Fibroblast of skin of abdomen (primary cell): ENCODE measurements at places on chromosomes 11 and 22.

GRCh38 chr11:101825531-101825930, 89.3 kb upstream of the CEP126 start:
- DNase-seq, result no peak

- no peak for DNase-seq
These were observed 352.9 kb downstream of the CTTN start for GRCh38 chr11:70751142-70751734.

DNA sequence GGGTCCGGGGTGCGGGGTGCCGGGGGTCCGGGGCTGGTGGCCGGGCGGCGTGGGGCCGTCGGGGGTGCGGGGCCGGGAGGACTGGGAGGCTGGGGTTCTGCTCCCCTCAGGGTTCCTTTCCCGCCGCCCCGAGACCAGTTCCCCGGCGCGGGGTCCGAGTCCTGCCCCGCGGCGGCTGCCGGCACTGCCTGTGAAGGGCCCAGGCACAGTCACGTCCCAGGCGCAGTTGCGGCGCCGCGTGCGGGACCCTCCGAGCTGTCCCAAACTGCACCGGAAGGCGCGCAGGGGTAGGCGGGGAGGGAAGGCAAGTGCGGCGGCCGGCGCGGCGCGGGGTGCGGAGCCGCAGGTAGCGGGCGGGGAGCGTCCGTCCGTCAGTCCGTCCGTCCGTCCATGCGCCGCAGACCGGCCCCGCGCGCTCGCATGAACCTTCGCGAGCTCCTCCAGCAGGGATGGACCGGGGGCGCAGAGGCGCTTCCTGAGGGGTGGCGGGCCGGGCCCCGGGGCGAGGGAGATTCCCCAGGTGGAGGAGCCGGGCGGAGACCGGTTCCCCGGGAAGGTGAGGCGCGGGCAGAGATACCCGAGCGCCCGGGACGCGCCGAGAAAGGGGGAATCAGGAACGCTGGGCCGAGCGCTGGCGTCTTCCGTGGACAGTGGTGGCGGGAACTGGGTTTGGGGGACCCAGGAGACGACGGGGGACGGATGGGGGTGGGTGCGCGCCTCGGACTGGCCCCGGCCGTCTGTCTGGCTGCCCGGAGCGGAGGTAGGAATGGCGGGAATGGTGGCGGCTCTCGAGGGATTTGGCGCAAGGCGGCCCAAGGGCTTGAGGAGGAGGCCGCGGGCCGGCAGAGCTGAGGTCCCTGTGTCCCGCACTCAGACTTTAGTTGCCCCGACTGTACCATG, 3.1 kb upstream of the ADORA2A start:
- DNase-seq, result no peak

- peak; percentile 60 for DNase-seq
These were observed 120.8 kb upstream of the ARHGAP20 start for GRCh38 chr11:110833033-110833484.

GRCh38 chr11:11620921-11621572, 758 bp downstream of the GALNT18 start:
- DNase-seq, result peak; percentile 13

- peak; percentile 3 for DNase-seq
These were observed 325.4 kb downstream of the BRD1 start for GRCh38 chr22:49502126-49502826.

DNA sequence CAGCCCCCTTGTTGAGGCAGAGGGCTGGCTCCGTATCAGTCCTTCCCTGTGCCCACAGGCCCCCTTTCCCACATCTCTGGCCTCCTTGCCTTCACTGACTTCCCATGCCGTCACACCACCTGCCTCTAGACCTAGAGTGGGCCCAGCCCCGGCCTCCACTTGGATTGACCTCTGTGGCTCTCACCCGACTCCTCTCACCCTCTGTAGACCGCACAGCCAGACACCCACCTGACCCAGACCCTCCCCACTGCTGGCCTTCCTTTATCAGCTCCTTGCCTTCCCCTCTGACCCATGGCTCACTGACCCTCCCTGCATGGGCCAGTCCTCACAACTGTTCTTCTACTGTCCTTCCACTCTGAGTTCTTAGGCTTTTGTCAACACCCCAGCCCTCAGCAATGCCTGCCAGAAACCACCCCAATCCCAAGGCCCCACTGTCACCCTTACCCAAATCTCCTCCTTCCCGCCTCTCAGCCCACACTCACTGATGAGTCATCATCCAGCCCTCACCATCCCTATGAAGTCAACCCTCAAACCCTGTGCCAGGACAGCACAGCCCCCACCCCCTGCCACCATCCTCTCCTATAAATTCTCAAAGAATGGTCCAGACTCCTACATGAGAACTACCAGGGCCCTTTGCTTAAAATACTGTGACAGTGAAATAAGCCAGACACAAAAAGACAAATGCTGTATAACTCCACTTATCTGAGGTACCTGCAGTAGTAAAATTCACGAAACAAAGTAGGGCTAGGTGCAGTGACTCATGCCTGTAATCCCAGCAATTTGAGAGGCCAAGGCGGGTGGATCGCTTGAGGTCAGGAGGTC, 53.4 kb downstream of the SCGB1A1 start:
- peak; percentile 61 for DNase-seq

GRCh38 chr11:12185914-12186313, 75.5 kb downstream of the MICAL2 start:
- peak; percentile 68 for DNase-seq

DNA sequence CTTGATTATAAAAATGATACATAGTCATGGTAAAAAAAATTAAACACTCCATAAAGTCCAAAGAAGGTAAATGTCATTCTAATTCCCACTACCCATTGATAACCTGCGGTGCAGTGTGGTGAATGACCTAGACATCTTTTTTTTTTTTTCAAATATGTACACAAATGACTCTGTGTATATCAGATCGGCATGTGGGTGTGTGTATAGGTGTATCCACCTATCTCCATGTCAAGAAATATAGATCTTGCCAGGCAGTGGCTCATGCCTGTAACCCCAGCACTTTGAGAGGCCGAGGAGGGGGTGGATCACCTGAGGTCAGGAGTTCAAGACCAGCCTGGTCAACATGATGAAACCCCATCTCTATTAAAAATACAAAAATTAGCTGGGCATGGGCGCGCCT, 18.4 kb upstream of the CBX6 start:
- no peak for DNase-seq

- no peak for DNase-seq
These were observed 50.2 kb downstream of the EMSY start for GRCh38 chr11:76495019-76495418.

DNA sequence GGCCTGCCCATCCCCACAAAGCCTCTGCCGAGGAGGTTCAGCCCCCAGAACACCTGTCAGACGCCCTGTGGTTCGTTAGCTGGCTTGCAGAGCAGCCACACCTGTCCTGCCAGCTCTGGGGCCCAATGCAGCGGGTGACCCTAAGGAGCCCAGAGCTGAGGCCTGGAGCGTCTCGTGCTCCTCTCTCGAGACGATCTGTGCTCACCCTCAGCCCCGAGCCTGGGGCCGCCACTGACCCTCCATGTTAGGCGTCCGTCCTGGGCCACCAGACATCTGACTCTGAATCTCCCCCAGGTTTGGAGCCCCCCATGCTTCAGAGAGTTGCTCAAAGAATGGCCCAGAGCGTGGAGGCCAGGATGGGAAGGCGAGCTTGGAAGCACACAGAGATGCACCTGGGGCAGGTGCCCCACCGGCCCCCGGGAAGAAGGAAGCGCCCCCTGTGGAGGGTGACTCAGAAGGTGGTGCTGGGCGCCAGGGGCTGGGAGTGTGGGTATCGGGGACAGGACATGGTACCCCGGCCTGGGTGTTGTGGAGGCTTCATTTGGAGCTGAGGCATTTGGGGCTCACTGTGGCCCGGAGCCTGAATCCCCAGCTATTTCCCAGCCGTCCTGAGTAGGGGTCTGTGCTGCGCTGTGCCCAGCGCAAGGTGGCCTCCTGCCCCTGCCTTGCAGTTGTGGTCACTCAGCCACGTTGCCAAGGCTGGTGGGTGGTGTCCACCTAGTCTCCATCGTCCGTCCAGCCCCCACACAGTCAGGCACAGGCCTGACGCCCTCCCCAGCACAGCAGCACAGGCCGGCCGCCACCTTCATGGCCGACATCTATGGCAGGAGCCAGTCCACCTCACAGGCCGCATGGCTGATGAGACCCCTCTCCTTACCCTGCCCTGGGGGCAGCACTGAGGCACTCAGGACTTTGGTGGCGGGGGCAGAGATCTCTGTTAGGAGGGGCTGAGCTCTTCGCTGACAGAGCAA, 36.2 kb downstream of the SBF1 start:
- no peak for DNase-seq

GRCh38 chr22:28044546-28045173, 125.6 kb upstream of the PITPNB start:
- no peak for DNase-seq

- no peak for DNase-seq
These were observed 435.2 kb upstream of the B3GAT1 start for GRCh38 chr11:134847083-134847715.

GRCh38 chr11:32034680-32035079, 56.2 kb upstream of the RCN1 start:
- peak; percentile 63 for DNase-seq
